ENCODE measurements at places on chromosomes 2 and 18.

GRCh38 chr2:23387221-23387550 lies 2.2 kb downstream of the KLHL29 start:
- no peak for DNase-seq

- DNase-seq: no peak
Measured at GRCh38 chr2:59770651-59771050, 782.8 kb downstream of the BCL11A start.

DNA sequence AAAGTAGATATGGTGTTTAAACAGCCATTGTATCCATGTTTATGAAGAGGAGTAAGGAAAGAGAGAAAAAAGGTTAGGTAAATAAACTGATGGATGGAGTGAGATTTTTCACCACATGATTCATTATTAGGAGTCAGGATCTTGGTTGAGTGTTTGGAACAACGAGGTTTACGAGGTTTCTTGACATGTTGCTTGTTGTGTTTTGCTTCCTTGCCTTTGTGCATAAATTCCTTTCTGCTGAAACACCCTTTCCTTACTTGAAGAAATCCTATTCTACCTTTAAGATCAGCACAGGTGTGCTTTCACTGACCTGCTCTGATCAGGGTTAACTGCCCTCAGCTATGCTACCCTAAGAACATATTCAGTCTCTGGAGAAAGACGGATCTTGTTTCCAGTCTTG lies 66.6 kb downstream of the EFEMP1 start:
- DNase-seq: no peak

- no peak for DNase-seq
Measured at GRCh38 chr18:55239740-55240139, 280.5 kb upstream of the CCDC68 start.

DNA sequence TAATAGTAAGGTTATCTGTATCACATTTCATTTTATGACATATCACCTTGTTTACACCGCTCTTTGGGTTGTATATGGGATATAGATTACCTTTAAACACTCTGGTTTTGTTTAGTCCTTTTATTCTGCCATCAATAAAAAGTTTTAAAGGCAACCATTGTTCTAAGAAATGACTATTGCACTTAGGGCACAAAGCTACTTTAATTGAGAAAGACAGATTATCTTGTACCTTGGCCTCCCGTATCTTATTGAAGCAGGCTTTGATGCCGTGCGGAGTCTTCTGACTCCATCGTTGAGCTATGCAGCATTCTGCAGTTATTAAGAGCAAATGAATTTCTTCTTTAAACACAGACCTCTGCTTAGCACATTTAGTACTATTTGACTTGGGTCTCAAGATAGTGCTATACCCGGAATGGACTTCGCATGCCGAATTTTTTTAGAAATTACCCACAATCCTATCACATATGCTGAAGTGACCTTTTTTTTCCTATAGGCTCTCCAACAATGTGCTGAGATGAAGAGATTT lies 16.7 kb downstream of the PKDCC start:
- DNase-seq: no peak

GRCh38 chr2:51011254-51011653 lies 20.7 kb downstream of the NRXN1 start:
- no peak for DNase-seq

GRCh38 chr2:237500681-237501424 lies 13.8 kb downstream of the MLPH start:
- DNase-seq: no peak

DNA sequence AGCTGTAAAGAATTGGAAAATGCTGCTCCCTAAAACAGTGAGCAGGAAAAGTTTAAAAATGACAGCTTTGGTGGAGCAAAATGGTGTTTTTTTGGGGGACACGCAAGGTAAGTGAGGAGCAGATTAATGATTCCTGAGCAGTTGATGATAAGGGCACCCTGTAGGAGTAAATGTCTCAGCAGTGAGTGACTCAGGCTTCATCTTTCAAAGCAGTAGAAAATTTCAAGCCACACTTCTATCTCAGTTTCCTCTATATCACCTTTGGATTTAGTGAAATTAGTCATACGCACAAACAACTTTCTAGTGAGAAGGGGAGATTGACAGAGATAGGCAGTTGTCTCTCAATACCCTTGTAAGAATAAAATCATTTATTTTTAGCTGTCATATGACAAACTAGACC lies 709.0 kb upstream of the FAM98A start:
- DNase-seq: no peak

DNA sequence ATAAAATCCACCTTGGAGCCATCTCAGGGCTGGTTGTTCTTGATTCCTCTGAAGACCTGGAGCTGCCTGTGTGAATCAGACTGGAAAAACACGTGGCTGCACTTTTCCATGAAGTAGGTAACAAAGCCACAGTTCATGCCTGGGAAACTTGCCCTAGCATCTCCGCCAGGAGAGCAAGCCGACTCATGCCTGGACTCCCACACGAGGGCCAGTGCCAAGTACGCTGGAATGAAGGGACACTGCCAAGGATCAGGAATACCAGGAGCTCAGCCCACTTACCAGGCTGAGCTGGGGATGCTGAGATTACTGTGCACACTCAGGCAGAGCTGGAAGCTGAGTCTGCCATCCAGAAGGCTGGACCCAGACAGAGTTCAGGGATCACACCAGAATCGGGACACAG lies 10.9 kb upstream of the FHL2 start:
- no peak for DNase-seq

- DNase-seq: no peak
Measured at GRCh38 chr2:168191955-168192785, 55.2 kb downstream of the STK39 start.

DNA sequence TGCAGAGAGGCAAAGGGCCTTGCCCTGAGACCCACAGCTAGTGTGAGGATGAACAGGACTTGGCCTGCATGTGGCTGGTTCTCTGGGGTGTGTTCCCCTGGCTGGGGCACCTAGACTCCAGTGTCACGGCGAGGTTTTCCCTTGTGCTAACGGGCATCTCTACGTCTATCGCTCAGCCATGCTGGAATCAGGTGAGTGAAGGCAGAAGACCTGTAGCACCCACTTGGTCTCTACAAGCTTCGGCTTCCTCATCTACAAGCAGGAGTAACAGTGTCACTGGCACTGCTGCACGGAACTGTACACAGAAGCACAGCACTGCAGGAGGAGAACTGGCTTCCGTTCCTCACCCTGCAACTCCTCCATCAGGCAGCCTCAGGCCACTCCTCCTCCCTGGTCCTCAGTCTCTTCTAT lies 30.6 kb downstream of the HS1BP3 start:
- DNase-seq: no peak

Data from nucleus accumbens (tissue), 56 donors.